ENCODE measurements at places on chromosomes 12 and 14. TPM values are rescaled to one million over a fixed set of nuclear protein-coding genes. Genes with fewer than 3 reads are reported as not detected.

Gene PYGL
- 10.0 TPM for total RNA-seq

Gene SRRM4
- total RNA-seq, result 0.28 TPM

Gene ATL1
- 2.0 TPM for total RNA-seq

Gene METTL17
- 38.1 TPM for total RNA-seq

Gene TMEM229B
- total RNA-seq, result 1.8 TPM

All from heart right ventricle (tissue), 16 donors.